ELR (cell line): ENCODE measurements at places on chromosomes 6 and 20.

DNA sequence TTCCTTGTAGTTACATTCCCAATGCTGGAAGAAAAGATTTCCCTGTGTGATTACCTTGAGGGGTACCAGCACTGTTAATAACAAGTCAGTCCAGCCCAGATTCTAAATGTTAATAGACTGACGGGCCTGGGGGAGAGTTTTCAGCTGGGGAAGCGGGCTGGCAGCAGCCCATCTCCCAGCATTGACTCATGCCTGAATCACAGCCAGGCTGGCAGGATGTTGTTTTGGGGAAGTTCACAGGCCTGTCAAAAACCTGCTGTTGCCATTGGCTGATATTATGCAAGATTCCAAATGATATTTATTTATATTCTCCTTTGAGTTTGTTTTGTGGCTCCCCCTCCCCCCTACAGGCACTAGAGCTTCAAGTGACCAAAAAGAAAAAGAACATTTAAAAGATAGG is 213.9 kb upstream of the CNR1 start:
- DNase-seq: peak; percentile 66

DNA sequence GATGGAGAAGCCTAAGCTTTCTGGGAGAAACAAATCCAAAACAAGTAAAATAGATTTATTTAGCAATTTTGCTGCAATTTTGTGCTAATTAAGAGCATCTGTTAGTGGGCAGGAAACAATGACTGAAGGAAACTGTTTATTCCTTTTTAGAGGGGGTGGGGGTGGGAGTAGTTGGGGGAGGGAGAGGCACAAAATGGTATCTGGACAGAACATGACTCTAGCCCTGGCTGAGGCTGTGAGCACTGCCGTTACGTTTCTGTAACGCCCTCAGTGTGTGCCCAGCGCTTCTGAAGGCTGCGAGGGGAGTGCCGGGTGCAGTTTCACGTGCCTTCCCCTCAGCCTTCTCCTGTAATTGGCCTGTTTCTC is 28.8 kb downstream of the METTL24 start:
- peak; percentile 19 for DNase-seq

DNA sequence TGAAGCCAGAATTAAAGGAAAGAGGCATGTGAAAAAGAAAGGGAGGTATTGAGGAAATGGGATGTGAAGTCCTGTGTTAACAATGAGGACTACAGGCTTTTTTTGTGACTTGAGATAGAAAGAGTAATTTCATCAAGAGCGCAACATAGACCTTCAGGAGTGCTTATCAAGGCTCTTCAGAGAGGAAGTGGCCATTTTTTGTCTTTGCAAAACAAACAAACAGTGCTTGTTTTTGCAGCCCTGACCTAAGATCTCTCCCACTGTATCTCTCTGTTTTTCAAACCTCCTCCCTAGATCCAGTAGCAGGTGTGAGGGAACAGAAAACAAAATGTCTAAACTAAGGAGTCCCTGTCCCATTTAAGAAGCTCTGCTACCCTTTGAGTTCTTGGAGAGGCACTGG is 710.3 kb upstream of the MARCKS start:
- no peak for DNase-seq

GRCh38 chr20:37898233-37899104 is 4.5 kb upstream of the VSTM2L start:
- no peak for DNase-seq

GRCh38 chr20:37095108-37095598 is 644 bp downstream of the RBL1 start:
- peak; percentile 52 for DNase-seq

- DNase-seq: no peak
Observed at GRCh38 chr6:41216616-41217015, 11.5 kb upstream of the TREML4 start.

GRCh38 chr20:51861726-51862466 is 59.6 kb upstream of the SALL4 start:
- DNase-seq: peak; percentile 19

- peak; percentile 85 for DNase-seq
Observed at GRCh38 chr6:56524891-56525703, 117.6 kb downstream of the DST start.

DNA sequence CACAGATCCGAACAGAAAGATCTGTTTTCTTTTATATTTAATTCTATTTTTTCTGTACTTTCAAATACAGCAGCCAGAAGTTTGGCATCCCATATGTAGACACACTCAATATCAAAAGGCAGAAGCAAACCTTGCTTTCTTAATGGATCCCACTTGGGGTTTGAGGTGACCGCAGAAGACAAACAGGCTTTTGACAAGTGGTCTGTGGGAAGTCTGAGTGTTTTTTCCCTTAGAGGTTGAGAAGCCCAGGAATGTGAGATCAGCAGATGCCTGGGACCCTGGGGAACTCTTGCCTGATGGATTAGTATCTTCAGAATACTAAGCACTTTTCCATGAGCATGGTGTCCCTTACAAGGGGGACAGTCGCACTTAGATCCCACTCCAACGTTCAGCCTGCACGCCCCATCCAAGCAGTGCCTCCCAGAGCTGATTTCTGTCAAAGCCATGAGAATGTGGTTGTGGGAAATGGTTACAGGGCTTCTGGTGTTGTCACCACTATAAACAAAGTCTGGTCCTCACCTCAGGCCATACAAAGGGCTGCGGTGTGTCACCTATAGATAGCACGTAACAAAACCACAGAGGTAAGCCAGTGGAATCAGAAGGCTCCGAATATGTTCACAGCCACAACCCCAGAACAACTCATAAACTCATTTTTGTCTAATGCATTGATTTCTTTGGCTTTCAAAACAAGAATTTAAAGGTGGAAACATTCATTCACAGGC is 12.7 kb downstream of the IL17F start:
- no peak for DNase-seq

DNA sequence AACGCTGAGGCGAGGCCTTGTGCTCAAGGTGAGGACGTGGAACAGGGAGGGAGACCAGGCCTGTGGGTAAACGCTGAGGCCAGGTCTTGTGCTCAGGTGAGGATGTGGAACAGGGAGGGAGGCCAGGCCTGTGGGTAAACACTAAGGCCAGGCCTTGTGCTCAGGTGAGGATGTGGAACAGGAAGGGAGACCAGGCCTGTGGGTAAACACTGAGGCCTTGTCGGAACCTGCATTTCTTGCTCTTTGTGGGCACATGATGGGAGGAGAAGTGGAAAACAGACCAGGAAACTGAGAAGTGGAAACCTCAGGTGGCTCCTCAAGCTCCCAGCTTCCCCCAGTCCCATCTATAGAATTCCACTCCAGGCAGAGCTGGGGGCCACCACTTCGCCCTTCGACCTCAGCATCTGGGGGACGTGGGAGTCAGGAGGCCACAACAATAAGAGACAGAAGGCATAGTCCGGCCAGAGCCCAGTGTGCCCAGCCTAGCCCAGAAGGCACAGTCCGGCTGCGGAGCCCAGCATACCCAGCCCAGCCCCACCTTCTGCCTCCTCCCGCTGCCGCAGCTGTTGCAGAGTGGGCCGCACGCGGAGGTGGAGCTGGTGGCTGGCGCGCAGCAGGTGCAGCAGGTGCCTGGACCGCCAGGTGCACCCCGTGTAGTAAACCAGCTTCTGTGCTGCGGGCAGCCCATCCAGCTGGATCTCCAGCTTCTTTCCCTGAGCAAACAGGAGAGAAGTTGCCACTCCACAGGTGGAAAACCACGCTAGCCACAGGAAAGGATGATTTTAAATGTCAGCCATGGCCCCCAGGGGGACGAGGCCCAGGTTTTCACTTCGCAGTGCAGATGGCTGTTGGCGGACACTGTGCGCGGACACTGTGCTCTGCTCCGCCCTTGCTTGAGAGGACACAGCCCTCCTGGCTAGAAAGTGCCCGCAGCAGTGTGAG is 17.5 kb downstream of the FRMD1 start:
- DNase-seq: no peak

GRCh38 chr6:5726976-5727718 is 279.6 kb downstream of the NRN1 start:
- DNase-seq: no peak

DNA sequence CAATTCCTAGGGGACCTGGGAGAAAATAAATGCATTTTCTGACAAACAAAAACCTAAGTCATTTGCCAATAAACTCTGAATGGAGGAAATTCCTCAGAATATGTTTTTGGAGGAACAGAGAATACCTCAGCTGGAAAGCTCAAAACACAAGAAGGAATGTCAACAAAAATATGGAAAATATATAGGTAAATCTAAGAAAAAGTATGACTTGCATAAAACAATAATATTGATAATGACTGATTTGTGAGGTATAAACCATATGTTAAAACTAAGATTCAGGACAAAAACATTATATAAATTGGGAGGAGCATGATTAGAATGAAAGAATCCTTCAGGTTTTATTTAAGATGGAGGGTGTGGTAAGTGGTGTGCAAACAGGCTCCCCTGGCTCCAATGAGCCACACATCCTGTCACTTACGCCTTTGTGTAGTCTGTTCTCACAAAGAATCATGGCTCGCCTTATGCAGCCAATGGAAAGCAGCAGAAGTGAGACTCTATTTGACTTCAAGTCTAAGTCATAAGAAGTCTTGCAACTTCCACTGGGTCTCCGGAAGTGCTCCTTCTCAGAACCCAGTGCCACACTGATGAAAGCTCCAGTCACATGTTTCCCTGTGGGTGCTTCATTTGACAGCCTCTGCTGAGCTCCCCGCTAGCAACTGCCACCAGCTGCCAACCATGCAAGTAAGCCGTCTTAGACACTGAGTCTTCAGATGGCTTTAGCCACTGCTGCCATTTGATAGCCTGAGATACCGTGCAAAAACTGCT is 8.1 kb downstream of the CFAP61 start:
- DNase-seq: no peak

DNA sequence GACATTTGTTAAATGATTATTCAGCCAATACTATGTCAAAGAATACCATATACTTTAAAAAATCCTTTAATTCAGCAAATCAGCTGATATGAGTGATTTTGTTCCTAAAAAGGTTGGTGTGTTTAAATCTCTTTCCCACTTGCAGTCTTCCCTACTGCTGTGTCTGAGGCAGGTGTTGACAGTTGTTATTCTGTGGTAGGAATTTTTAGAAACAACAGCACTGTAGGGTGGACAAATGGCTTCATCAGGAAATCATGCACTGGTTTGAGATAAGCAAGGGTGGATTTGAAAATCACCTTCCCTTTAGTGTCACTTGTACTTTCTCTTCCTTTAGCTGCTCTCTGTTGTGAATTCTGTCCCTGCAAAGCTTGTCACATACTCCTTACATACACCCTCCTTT is 213.7 kb upstream of the SGK1 start:
- DNase-seq: no peak

- no peak for DNase-seq
Observed at GRCh38 chr6:170135461-170135820, 155.4 kb downstream of the DLL1 start.
